ENCODE measurements at places on chromosomes 16 and 17.

DNA sequence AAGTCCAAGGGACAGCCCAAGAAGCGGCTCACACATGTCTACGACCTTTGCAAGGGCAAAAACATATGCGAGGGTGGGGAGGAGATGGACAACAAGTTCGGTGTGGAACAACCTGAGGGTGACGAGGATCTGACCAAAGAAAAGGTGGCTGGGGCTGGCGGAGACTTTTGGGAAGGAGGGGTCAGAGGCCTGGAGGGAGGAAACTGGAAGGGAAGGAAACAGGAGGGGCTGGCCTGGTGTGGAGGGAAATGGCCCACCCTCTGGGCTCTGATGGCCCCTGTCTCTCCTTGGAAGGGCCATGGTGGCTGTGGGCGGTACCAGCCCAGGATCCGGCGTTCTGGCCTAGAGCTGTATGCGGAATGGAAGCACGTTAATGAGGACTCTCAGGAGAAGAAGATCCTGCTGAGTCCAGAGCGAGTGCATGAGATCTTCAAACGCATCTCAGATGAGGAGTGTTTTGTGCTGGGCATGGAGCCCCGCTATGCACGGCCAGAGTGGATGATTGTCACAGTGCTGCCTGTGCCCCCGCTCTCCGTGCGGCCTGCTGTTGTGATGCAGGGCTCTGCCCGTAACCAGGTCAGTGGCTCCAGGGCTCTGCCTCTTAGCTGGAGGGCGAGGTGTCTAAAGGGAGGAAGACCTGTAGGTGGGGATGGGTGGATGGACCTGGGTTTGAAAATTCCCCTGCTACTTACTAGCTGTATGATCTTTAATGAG is 12.5 kb downstream of the POLR2A start:
- no peak for DNase-seq

- no peak for DNase-seq
These were observed 19.2 kb downstream of the SLC16A3 start for GRCh38 chr17:82247856-82248671.

DNA sequence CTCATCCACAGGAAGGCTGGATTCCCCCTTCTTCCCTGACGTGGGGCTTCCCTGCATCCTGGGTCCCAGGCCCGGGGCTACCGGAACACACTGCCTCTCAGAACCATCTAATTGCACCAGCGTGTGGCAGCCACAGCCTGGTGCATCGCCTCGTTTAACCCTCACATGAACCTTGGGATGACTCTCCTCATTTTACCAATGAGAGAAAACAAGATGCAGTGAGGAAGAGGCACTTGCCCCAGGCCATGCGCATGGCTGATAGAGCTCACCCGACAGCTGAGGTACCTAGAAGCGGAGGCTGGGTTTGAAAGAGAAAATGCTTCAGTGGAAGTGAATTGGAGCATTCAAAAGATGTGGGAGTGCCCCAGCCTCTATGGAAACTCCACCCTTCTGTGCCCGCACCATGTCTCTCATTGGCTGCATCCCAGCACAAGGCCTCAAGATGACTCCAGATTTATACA is 162.3 kb downstream of the KATNIP start:
- DNase-seq, result no peak

GRCh38 chr17:60508384-60508980 is 17.6 kb downstream of the APPBP2 start:
- no peak for DNase-seq

DNA sequence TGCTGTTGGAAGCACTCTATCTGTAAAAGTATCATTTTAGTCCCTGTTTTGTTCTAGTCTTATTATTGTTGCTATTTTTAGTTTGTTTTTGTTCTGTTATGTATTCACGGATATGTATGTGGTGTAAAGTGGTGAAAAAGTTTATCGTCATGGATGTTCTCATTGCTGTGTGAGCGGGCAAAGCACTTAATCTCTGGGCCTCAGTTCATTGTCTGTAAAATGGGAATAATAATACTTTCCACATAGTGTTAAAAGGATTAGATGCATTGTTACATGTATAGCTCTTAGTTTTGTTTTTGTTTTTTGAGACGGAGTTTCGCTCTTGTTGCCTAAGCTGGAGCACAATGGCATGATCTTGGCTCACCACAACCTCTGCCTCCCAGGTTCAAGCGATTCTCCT is 19.8 kb downstream of the TAOK1 start:
- no peak for DNase-seq

- no peak for DNase-seq
These were observed 942 bp downstream of the LDAF1 start for GRCh38 chr16:21159281-21159951.

GRCh38 chr16:84247331-84247730 is 7.5 kb upstream of the KCNG4 start:
- DNase-seq, result no peak

Data from H54 (cell line).